ENCODE measurements at places on chromosomes 3 and 15.

DNA sequence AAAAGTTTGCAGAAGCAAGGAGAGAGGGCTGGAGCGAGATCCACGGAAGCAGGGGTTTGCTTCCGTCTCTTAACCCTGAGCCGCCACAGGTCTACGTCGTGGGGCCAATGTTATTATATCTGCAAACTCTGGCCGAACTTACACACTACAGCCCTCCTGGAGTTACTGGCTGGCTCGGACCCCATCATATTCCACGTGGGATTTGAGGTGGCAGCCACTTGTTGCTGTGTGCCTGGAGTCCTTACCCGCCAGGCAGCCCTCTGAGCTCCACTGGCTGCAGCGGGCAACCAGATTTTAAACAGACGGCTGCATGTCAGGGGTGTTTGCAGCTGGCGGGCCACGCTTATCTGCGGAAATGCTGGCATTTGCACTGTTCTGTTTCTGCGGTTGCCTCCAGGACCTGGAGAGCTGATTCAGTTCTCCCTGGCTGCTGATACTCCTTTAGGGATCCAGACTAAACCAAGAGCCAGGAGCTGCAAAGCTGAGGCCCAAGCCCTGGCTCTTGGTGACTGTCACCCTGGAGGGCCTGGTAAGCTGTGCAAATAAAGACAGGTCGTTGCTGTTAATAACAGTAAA is 34.7 kb downstream of the TM2D3 start:
- DNase-seq, result no peak

DNA sequence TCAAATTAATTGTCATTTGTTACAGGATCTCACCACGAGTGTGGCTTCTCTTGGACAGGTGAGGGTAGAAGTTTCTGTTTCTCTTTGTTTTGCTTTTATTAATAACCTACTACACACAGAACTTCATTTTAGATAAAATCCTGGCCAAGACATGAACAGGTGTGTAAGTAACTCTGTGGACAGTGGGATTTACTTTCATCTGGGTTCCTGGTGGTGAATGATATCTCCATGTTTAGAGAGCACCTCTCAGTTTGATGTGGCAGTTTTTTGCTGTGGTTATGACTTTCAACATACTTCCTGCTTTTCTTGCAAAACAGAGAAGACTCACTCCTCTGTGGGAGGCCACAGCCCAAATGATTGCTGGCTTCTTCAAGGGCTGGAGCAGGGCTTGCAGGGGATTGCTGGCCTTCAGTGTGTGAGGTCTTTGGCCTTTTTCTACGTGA is 71.1 kb upstream of the XCR1 start:
- peak; percentile 61 for DNase-seq

DNA sequence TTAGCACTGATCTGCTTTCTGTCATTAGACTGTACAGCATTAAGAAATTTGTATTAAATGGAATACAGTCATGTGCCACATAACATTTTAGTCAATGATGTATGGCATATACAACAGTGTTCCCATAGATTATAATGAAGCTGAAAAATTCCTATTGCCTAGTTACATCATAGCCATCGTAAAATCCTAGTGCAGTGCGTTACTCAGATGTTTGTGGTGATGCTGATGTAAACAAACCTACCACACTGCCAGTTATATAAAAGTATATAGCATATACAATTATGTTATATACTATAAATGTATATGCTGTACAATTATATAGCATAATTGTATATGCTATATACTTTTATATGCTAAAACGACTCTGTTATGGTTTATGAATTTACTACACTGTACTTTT is 41.7 kb downstream of the APH1B start:
- no peak for DNase-seq

GRCh38 chr3:177640319-177640965 is 443.2 kb upstream of the TBL1XR1 start:
- DNase-seq, result no peak

DNA sequence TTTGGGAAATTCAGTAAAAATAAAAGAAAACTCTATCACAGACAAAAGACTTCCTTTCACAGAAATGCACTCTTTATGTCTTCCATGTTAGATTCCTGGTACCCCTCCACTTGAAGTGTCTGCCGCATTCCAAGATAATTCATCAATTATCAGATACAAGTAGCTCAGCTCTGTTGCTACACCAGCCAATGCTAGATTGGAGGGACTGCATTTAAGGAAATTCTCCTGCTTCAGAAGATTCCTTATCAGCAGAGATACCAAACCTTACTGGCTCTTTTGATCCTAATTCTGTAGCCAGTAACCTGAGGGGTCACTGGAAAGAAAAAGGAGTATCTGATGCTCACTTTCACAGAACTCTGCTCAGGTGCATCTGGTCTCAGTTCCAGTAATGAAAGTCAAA is 63.9 kb downstream of the TM4SF4 start:
- no peak for DNase-seq

- DNase-seq, result no peak
Observed at GRCh38 chr3:46850468-46850779, 12.8 kb downstream of the MYL3 start.

DNA sequence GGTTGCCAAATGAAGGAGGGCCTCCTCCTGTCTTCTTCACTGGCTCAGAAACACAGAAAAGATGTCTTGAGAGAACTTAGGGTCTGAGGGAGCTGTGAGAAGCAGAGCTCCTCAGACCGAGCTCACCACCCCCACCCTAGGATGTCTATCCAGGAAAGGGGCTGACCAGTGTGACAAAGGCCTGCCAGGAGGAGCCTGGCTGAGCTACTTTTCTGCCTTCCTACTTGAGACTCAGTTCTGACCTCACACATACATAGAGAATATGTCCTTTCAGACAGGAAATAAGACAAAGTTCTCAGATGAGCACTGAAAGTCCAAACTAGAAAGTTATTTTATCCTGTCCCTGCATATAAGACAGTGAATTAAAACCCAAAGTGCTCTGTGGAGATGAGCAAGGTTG is 54.5 kb downstream of the KIF9 start:
- DNase-seq, result no peak

DNA sequence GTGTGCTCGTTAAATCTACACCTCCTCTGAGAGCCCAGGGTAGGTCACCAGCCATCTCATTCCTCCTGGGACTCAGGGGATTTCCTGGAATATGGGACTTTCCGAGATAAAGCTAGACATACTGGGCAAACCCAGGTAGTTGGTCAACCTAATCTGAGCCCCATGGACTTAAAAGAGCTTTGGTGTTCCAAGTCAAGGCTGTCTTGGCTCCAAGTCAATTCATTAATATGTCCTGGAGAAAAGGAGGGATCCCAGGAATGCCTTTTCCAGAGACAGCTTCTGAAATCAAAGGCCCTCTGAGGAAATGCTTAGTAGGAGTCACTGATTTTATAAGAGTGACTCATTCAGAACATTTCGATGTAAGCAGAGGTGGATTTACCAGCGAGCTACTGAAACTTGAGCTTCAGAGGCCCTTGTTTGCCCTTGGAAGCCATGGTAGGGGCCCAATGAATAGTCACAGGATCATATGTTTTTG is 137.3 kb upstream of the UBE2E1 start:
- no peak for DNase-seq

DNA sequence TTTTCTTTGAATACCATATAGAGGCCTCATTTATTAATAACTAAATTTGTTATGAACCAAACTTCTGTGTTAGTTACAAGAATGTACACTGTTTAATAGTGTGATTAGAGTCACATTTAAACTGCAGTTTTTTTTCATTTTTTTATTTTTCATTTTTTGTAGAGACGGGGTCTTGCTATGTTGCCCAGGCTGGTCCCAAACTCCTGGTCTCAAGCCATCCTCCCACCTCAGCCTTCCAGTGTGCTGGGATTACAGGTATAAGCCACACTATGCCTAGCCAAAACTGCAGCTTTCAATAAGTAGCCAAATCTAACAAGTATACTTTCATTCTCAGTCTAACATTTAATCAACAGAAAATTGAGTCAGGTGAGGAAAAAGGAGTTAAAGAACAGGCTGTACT is 10.2 kb upstream of the ATP11B start:
- DNase-seq, result no peak

- no peak for DNase-seq
Observed at GRCh38 chr15:52710050-52710707, 31.0 kb upstream of the ATOSA start.

- no peak for DNase-seq
Observed at GRCh38 chr3:48891606-48892005, 7.1 kb downstream of the SLC25A20 start.

GRCh38 chr3:99781761-99782160 is 35.9 kb upstream of the CMSS1 start:
- DNase-seq, result no peak
